ENCODE measurements at places on chromosomes 5 and 9.

- no peak for DNase-seq
Measured at GRCh38 chr9:104256031-104256695, 162.1 kb downstream of the SMC2 start.

DNA sequence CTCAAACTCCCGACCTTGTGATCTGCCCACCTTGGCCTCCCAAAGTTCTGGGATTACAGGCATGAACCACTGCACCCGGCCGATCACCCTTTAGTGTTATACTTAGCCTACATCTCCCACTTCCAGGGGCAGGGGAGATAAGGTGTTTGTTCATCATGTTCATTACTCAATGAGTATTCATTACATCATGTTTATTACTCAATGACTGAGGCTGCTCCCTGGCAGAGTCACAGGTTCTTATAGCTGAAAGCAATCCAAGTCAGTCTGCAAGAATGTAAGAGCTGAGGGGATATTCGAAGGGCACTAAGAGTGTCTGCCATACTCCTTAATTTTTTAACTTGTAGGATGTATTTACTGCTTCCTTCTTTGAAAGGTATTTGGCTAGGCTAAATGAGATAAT is 214.2 kb downstream of the SPATA31D1 start:
- no peak for DNase-seq

- no peak for DNase-seq
Measured at GRCh38 chr9:13244181-13244580, 35.3 kb downstream of the MPDZ start.

- DNase-seq: no peak
Measured at GRCh38 chr5:81750308-81751008, 439 bp downstream of the SSBP2 start.

GRCh38 chr9:38071470-38072134 is 2.6 kb upstream of the SHB start:
- DNase-seq: no peak

DNA sequence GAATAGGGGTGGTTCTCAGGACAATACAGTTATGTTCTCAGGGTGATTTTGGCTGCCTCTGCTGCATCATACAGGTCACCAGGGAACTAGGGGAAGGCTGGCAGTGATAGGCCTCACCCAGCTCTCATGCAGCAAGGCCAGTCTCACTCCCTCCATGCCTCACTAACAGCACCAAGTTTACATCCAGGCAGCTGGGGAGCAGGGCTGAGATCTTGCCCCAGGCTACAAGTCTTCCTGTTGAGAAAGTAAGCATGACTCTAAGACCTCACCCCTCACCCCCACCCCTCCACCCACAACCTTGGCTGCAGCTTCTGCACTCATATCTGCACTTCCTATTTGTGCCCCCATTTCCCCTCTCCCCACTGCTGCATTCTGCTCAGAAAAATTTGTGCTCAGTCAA is 481.2 kb downstream of the ACTL7B start:
- no peak for DNase-seq

DNA sequence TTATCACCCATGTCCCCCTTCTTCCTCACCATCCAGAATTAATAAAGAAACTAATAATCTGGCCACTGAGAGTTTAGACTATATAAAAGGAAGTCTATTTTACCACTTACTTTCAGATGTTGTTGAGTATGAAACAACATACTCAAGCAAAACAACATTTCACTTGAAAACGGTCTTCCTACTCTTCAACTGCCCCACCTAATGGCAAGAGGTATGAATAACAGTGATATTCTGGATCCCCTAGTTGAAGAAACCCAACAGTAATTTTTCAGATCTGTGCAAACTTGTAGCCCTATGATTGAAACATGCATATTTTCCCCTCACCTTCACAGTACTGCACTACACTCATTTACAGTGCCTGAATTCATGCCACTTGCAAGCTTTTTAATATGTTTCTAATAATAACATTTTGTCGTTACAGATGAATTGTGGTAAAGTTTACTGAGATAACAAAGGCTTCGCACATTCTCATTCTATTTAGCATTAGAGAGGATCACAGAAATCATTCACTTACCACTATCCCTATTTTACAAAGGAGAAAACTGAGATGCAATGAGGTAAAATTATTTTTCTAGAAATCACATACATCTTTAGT is 267.9 kb upstream of the PDE4D start:
- DNase-seq: no peak

DNA sequence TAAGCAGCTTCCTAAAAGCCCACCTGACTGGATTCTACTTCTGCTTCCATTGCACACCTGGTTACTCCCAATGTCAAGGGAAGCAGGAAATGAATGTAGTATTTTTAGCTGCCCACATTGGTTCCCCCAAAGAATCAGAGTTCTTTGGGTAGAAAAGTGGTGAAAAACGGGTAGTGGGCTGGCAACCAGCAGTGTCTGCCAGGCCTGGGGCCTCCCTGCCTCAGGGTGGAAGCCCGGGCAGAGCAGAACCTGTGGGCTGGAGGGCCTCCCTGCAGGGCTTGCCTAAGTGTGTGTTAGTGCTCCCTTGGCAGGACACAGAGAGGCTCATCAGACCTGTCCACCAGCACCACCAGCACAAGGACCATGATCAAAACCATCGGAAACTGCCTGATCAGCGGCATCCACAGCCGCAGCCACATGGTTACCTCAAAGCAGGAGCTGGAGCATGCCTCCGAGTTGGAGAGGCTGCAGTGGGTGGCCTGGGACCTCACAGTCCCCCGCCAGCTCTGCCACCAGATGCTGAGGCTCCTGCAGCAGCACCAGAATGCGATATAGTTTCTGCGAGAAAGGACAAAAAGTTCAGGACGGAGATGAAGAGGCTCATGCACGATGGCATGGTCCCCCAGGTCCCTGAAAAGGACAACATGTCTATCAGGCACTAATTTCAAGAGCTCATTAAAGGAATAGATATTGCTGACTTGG is 72.2 kb downstream of the PTPDC1 start:
- DNase-seq: no peak

- no peak for DNase-seq
Measured at GRCh38 chr5:5044247-5044840, 95.8 kb upstream of the ADAMTS16 start.

- no peak for DNase-seq
Measured at GRCh38 chr5:40001796-40002195, 577.0 kb upstream of the DAB2 start.

DNA sequence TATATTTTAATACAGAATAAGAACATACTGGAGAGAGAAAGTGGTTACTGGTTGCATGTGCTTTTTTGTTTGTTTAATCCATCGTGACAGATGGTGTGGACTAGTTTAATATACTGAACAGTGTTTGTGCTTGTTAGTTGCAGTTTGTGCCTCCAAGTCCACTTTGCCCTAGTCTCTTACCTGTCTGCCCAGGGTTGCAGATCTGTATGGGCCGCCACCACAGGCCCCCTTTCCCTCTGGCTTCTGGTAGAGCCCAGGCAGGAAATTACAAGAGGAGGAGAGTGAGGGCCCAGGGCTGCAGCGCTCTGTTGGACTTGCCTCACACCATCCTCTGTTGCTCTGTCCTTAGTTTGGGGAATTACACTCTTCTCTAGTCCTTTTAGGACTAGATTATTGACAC is 166.4 kb downstream of the KDM4C start:
- peak; percentile 60 for DNase-seq

DNA sequence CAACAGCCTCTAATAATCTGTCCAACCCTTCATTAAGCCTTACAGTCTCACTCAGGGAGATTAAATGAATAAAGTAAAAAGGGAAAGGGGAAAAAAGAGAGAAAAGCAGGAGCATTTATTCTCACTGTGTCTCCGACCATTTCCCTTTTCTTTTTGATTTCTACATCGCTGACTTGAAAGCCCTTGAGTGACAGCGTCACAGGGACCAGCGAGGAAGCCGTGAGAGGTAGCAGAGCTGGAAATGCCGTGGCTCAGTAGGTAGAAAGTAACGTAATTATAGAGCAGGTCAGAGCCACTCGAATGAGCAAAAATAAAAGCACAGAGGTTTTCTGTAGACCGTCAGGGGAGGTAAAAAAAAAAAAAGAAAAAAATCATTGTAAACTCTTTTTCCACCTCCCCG is 52.4 kb downstream of the ASS1 start:
- DNase-seq: no peak

GRCh38 chr5:13783726-13784125 is 160.8 kb downstream of the DNAH5 start:
- no peak for DNase-seq

GRCh38 chr9:75990576-75991304 is 100.3 kb downstream of the PCSK5 start:
- DNase-seq: no peak

DNA sequence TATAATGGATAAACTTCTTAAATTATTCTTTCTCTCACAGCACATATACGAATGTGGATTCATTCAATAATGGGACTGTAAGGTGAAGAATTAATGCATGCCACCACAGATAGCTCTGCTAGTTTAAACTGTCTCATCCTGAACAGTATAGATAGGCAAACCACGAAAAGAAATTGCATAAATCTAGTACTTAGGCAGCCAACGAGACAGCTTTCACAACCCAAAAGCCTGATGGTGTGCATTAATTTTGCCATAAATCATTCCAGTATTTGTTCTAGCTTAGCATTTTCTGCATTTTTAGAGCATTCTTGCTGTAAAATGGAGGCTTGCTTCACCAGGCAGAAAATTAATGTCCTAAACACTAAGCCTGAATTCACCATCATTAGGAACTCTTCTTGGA is 834.2 kb upstream of the DMAC1 start:
- DNase-seq: no peak

GRCh38 chr5:133658327-133658726 is 46.0 kb upstream of the FSTL4 start:
- no peak for DNase-seq

DNA sequence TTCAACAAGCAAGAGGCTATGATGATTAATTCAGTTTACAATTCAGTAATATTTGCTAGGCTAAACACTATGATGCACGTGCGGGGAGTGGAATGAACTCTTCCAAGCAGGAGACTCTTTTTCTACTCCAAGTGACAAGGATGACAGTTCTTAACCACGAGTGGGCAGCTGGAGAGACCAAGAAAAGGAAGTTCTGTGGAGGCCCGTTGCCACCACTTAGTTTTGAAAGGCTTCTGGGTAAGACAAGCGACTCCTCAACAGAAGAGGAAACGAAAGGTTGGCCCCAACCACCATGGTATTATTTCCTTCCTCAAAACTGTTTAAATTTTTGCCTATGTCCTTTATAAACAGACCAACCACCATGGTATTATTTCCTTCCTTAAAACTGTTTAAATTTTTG is 2.8 kb downstream of the DCAF12 start:
- no peak for DNase-seq

GRCh38 chr5:18181575-18181974 is 547.3 kb downstream of the TAF11L14 start:
- no peak for DNase-seq

DNA sequence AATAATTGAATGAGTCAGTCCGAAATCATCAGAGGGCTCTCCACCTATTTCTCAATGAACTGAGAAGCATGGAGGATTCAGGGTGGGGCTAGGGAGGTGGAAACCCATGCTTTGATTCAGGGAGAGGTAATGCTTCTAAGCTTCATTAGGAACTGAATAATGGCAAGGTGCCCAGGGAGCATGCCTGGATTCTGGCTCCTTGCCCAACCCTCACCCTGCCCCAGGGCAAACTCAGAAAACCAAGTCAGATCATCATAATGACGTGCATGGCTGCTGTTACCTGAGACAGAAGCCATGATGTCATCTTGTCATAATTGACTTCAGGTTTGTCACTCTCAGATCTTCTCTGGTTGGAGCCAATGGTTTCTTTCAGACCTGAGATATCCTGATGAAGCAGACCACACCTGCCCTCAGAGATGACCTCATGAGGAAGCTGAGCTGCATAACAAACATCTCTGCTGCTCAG is 199.6 kb downstream of the SYK start:
- DNase-seq: no peak

DNA sequence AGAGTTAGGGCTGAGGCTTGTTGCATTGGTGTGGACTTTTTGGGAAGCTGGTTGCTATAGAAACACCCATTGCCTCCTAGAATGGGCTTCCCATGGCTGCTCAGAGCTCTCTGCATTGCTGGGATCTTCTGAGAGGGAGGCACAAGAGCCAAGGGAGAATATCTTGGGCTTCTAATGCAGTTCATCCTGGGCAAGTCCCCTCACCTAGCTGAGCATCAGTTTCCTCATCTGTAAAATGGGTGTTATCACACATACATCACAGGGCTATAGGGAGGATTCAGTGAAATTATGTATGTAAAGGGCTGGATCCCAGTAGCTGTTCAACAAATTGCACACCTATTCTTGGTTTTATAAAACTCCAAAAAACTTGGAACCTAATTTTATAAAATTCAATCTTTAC is 106.1 kb upstream of the ALDH1B1 start:
- no peak for DNase-seq

- DNase-seq: no peak
Measured at GRCh38 chr5:100647461-100648230, 112.5 kb downstream of the FAM174A start.

GRCh38 chr5:118988866-118989180 is 476 bp upstream of the DTWD2 start:
- DNase-seq: no peak

DNA sequence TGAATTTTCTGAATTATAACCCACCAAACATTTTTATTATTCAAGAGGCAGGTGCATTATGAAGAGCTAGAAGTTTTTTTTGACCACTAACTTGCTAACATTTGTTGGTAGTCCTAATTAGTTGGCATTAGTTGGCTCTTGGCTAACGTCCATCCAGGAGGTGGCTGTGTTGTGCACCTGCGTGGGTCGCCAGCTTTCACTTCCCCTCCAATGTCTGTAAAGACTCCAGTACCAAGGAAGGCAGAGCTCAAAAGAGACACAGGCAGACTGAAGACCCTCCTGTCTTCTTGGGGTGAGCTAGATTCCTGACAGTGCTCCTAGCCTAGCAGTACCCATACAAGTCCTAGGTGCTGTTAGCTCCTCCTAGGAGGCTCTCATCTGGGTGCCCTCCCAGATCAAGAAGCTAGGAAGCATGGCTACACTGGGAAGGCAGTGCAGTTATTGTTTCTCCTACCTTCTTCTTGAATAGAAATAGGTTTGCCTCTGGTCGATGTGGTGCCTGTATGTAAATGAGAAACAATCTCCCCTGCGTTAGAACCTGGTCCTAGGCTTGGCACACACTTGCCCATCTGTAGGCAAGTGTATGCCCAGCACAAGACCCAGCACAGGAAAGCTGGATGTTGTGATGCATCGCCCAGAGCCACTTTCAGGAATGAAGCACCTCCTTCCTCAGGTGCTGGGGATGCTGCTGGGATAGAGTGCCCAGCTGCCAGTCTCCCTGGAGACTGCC is 190.9 kb downstream of the ICE1 start:
- no peak for DNase-seq

GRCh38 chr5:59819806-59820205 is 73.7 kb downstream of the PDE4D start:
- no peak for DNase-seq

DNA sequence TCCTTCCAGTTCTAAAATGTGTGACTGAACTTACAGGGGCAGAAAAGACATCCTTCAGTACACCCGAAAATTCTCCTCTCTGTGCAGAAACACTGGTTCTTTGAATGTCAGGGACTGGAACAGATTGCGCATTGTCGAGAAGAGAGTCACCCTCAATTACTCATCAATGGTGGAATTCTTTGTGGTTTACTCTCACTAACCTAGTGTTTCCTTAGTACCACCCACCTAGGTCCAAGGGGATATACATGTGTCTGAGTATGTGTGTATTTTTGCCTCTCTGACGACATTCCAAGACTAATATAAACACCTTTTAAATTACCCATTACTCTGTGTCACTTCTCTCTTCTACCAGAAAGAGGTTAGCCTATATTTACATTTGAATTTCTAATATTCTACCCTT is 660.8 kb downstream of the TLE1 start:
- no peak for DNase-seq

GRCh38 chr5:137260820-137261695 is 238.1 kb downstream of the SPOCK1 start:
- DNase-seq: no peak

Measured in cerebellar nuclear complex (tissue), 1 donor.